ENCODE measurements at places on chromosomes 3 and 15.

DNA sequence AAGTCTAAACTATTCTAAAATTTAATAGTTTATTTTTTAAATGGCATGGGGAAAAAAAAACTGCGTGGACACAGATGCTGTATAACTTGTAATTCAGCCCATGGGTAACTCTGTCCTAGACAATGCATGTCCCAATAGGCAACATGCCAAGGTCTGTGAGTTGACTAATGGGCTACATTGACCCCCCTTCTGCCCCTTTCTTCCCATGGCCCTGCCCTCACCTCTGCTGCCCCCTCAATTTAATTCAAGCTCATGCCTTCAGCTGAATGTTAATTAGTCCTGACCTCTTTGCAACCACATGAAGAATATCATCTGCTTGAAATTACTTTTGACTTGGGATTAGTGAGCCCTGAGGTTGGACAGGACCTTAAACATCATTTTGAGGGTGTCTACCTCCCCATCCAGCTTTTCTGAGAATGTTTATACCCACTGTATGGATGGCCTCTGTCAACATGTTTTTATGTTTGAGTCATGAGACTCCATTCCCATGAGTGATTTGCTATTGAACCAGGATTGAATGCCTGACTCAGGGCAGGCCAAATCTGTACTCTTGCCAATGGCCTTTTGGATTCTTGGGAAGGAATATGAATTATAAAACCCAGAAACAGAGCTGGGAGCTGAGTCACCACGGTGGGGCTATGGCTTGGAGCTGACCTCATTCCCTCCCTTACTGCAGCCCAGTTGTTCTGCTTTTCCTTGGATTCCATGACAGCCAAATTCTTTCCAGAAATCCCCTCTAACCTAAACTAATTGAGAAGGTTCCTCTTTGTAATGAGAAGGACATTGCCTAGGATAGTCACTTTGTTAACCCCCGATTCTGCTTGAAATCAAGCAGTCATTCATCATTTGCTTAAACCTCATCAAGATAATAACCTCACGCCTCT lies 33.5 kb upstream of the PDE8A start:
- no peak for DNase-seq

GRCh38 chr3:177981576-177981975 lies 554.7 kb upstream of the KCNMB2 start:
- no peak for DNase-seq

GRCh38 chr15:73633991-73634495 lies 854 bp upstream of the NPTN start:
- no peak for DNase-seq

DNA sequence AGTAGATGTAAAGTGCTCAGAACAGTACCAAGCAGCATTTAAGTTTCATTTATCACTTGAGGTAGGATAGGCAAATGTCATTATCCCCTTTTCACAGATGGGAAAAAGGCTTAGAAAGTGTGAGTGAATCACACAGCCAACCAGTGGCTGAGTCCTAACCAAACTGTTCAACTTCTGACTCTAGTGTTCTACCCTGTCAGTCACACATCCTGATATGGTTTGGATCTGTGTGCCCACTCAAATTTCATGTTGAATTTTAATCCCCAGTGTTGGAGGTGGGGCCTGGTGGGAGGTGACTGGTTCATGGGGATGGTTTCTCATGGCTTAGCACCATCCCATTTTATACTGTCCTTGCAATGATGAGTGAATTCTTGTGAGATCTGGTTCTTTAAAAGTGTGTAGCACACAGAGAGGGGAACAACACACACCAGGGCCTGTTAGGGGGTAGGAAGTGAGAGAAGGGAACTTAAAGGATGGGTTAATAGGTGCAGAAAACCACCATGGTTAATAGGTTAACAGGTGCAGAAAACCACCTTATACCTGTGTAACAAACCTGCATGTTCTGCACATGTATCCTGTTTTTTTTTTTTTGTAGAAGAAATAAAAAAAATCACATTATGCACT lies 304.7 kb downstream of the SUCLG2 start:
- no peak for DNase-seq

GRCh38 chr3:52202384-52203077 lies 4.6 kb downstream of the ALAS1 start:
- peak; percentile 32 for DNase-seq

DNA sequence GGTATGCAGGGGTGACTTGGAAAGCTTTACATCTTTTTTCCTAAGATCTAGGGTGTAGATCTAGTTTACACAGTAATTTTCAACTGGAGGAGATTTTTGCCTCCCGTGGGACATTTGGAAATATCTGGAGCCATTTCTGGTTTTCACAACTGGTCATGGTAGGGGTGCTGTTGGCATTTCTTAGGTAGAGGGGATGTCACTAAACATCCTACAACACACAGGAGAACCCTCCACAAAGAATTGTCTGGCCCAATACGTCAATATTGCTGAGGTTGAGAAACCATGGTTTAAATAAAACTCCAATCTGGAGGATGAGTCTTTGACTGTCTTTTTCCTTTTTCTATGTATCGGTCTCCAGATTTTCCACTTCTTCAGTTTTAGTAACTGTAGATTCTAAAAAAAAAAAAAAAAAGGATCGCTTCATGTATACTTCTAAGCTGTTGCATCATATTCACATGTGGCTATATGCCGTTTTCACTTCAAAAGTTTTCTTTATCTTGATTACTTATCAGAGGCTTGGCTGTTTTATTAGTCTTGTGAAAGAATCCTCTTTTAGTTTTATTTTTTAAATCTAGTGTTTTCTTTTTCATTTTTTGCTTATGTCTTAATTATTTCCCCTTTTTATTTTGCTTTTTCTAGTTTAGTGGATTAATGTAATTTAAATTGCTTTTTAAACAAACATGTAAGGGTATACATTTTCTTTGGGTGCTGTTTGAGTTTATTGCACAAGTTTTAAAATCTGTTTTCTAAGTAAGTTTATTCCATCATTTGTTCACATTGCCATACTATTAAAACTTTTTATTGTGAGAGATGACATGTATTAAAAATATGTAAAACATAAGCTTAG lies 21.2 kb downstream of the UBE2Q2 start:
- no peak for DNase-seq

GRCh38 chr3:149575213-149575960 lies 82.4 kb downstream of the WWTR1 start:
- DNase-seq = no peak

- DNase-seq = no peak
Observed at GRCh38 chr3:27095553-27096222, 273.5 kb downstream of the NEK10 start.

DNA sequence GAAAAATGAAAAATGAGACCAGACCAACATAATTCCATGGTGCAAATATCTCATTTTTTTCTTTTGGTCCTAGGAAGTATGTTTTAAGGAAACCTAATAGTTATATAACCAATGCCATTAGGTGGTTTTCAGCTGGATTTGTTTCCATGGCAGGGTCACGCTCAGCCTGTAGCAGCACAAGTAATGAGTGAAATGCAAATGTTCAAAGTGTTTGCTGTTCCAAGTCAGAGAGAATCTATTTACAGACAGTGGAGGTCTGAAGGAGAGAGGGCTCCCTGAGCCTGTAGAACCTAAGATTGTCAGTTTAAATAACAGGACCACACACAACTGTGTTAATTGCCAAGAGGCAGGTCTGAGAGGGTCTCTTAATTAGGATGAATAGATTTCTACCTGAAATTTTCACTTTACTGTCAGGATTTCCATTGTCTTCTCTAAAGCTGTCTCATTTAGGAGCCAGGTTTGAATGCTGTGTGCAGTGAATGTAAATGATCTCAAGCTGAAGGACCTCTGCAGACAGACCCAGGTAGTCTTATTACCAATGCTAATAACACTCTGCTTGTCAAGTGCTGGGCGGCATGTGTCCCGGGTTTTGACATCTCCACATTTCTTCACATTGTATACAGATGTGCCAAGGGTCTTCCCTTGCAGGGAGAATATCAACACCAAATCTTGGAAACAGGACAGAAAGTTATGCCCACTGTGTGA lies 317.3 kb upstream of the NECTIN3 start:
- no peak for DNase-seq

DNA sequence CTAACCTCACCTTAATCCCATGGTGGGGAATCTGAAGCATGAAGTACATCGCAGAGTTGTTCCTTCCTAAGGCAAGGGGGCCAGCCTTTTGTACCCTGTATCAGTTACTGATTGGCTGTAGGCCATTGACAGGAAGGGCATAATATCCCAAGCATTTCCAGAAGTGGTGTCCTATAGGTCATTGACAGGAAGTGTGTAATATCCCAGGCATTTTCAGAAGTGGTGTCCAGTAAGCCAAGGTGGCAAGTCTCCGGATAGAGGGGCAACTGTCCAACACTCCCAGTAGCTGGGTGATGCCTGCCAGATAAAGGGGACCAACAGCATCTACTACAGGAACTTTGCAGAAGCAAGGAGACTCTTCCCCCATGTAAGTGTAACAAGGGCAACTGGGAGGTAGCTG lies 52.1 kb upstream of the MYRIP start:
- no peak for DNase-seq

DNA sequence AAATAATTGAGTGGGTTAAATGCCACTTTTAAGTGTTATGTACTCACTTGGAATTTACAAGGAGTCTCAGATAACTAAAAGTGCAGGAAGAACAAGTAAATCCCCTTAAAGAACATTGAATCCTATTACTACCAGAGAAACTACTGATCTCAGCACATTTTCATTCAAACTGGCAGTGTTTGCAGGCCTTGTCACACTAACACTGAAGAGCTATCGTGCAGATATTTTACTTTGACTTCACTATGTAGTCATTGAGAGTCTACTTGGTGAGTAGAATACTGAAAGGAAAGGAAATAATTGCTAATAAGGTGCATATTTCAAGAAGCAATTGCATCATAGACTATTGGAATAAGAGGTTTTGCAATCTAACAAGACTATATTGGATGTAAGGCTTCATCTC lies 721.4 kb upstream of the CBLB start:
- no peak for DNase-seq

- DNase-seq = no peak
Observed at GRCh38 chr3:141388395-141388794, 20.1 kb downstream of the ZBTB38 start.

DNA sequence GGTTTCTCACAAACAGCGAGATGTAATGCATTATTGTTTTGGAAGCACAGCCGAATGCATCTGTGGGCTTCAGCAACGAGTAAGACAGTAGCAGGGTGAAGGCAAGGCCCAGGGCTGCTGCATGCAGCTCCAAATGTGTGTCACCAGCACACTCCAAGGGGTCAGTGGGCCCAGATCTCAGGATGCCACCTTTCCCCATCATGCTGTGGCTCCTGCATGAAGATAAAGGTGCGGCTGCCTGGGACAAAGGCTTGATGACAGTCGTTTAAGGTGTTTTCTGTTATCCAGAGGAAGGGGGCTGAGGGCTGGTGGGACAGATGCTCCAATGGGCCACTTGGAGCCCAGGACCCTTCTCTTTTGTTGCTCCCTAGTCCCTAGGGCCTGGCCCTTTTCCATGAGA lies 13.2 kb downstream of the C3orf22 start:
- DNase-seq = no peak

- DNase-seq = no peak
Observed at GRCh38 chr15:99504071-99504822, 61.5 kb upstream of the MEF2A start.

DNA sequence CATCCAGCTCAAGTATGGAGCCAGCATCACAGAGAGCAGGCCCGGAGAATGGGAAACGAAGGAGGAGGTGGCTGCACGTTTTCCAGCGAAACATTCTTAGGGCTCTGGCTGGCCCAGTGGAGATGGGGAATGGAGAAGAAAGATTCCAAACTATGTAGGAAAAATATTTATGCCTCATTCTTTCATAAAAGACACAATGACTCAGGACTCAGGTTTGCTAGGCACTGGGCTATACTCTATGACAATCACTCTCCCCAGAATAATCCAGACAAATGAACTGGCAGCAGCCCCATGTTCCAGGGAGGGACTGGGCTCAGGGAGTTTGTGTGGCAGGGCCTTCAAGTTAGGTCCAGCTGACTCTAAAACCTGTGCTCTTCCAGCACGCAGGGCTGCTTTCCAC lies 110.8 kb upstream of the RAD18 start:
- DNase-seq = no peak
